ENCODE measurements at places on chromosomes 2 and 18. TPM values are rescaled to one million over a fixed set of nuclear protein-coding genes. Genes with fewer than 3 reads are reported as not detected.

NT5DC4 gene
- not detected for total RNA-seq

ZNF396 gene
- total RNA-seq, result 0.56 TPM

DSG4 gene
- total RNA-seq, result not detected

HJURP gene
- total RNA-seq, result 19.0 TPM

PKDCC gene
- total RNA-seq, result 2.2 TPM

MAP3K19 gene
- not detected for total RNA-seq

TFPI gene
- 294 TPM for total RNA-seq

GRP gene
- not detected for total RNA-seq
